ENCODE measurements at places on chromosomes 7 and 10.

DNA sequence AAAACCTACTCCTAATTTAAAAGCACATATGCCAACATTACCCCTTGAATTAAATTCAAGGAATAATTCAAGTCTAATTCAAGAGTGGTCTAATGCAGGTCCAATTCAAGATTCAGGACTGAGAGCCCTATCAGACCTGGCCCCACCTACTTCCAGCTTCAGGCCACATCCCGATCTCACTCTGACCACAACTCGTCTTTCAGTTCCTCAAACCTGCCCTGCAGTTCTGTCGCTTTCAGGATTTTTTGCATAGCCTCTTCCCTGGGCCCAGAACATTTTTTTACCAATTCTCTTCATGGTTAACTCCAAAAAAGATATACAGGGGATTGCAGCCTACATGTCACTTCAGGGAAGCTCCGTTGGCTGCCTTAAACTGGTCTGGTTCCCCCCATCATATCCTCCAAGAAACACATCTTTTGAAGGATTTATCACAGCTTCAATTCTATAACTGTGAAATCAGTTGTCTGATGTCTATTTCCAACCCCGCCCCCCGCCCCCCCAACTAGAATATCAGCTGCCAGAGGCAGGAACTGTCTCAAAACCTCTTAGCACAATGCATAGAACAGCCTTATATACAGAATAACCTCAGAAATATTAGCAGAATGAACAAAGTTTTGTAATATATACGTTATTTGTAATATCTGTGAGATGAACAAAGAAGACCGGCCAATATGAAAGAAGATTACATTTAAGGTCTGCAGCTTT, 20.8 kb downstream of the CCDC6 start:
- no peak for DNase-seq

DNA sequence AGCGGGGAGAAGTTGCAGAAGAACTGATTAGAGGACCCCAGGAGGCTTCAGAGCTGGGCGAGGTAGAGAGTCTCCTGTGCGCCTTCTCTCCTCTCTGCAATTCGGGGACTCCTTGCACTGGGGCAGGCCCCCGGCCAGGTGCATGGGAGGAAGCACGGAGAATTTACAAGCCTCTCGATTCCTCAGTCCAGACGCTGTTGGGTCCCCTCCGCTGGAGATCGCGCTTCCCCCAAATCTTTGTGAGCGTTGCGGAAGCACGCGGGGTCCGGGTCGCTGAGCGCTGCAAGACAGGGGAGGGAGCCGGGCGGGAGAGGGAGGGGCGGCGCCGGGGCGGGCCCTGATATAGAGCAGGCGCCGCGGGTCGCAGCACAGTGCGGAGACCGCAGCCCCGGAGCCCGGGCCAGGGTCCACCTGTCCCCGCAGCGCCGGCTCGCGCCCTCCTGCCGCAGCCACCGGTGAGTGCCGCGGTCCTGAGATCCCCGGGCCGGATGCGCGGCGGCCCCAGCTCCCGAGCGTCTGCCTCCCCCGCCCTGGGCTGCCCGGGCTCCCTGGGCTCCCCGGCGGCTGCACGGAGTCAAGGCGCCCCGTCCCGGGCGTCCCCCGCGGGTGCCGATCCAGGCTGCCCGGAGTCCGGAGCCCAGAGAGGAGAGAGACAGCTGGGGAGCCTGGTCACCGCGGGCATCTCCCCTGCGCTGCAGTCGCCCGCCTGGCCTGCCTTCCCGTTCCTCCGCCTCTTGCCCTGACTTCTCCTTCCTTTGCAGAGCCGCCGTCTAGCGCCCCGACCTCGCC, at the start of gene PLAU:
Gene PLAU, plus strand, starts transcription at position 369 of the 789 bp plus-strand sequence. CDS start 424 bp downstream, outside the sequence.
- peak; percentile 20 for DNase-seq

- DNase-seq, result peak; percentile 57
Measured at GRCh38 chr7:91569728-91570457, 305.7 kb downstream of the FZD1 start.

DNA sequence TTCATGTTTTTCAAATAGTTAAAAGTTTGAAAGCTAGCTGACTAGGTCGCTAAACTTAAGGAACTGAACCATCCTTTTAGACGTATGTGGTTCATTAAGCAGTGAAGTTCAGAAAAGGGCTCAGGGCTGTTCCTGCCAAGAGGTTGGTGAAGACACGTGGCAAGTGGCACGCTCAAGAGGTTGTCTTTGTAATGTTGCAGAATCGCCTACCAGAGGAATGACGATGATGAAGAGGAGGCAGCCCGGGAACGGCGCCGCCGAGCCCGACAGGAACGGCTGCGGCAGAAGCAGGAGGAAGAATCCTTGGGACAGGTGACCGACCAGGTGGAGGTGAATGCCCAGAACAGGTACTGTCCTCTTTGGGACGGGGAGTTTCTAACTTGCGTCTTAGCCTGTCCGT, 57.8 kb upstream of the AGBL3 start:
- DNase-seq, result no peak

GRCh38 chr7:1049006-1049741, 4.8 kb downstream of the GPR146 start:
- DNase-seq, result no peak

GRCh38 chr7:100220586-100221230, 959 bp downstream of the PVRIG start:
- no peak for DNase-seq

GRCh38 chr10:65194126-65194525, 1672.9 kb downstream of the REEP3 start:
- no peak for DNase-seq

GRCh38 chr7:108252177-108252576, 122.0 kb upstream of the LAMB4 start:
- DNase-seq, result no peak

DNA sequence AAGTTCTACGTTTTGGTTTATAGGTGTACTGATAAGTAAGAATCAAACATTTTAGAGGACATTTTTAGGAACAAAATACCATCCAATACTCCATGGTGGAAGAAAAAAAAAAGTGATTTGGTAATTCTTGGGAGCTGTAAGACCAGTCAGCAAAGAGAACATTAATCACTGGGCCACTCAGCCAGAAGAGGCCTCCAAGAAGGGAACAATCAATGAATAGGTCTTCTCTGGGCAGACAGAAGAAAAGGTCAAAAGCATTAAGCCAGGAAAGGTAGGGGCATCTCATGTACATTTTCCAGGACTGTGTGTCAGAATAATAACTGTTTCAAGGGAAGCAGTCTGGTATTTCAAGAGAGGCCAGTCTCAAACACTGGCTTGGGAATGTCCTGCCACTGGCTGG, 190.4 kb upstream of the AGK start:
- no peak for DNase-seq

- DNase-seq, result no peak
Measured at GRCh38 chr10:72069751-72070526, 18.4 kb downstream of the SPOCK2 start.
